ENCODE measurements at places on chromosomes 5 and 9.
A peak's percentile ranks its signal among the peaks of the same experiment; 100 is the strongest.

DNA sequence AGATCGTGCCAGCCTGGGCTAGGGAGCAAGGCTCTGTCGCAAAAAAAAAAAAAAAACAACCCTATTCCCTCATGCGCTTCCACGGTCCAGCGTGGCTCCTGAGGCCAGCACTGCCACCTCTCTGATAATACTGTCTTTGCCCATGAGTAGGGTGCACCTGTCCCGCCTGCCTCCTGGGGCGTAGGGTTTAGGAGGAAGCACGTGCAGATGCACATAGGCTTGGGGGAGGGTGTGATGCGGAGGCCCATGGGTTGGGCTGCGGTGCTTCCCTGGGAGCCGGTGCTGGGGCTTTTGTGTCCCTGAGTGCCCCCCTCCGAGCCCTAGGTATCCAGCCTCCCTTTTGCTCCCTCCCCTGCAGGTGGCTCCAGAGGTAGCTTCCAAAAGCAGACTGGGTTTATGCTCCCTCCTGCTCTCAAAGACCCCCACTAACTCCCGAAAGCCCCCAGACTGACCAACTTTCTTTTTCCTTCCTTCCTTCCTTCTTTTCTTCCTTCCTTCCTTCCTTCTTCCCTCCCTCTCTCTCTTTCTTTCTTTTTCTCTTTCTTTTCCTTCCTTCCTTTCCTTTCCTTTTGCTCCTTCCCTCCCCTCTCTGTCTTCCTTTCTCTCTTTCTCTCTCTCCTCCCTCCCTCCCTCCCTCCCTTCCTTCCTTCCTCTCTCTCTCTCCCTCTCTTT lies 12.8 kb downstream of the FGFR4 start:
- DNase-seq, result no peak

DNA sequence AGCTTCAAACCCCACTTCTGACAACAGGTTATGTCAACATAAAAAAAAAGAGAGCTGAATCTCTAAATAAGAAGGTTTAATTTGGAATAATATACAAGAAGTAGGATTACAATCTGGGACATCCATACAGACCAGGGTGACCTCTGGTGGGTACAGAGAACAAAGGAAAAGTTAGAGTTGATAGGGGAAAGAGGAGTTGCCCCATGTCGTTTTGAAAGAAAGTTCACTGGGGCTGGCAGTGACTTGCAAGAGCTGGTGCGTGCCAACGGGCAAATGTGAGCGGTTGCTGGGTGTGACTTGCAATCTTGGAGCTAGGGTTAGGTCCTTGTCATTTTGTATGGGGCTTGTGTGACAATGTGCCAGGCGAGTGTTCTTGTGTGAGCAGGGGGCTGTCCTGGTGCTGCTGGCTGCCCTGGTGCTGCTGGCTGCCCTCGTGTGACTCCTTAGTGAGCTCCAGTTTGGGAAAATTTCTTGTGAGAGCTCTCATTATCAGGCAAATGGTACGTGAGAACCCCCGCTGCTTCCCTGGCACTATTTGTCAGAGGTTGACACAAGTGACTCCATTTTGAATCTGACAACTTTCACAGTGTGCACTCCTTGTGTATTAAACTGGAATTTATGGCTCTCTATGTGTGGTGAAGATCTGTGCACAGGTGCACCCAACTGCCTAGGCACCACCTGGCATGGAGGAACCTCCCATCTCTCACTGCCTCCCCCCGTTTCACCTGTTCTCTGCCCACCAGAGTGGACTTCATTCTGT lies 69.8 kb downstream of the UBE2QL1 start:
- no peak for DNase-seq

DNA sequence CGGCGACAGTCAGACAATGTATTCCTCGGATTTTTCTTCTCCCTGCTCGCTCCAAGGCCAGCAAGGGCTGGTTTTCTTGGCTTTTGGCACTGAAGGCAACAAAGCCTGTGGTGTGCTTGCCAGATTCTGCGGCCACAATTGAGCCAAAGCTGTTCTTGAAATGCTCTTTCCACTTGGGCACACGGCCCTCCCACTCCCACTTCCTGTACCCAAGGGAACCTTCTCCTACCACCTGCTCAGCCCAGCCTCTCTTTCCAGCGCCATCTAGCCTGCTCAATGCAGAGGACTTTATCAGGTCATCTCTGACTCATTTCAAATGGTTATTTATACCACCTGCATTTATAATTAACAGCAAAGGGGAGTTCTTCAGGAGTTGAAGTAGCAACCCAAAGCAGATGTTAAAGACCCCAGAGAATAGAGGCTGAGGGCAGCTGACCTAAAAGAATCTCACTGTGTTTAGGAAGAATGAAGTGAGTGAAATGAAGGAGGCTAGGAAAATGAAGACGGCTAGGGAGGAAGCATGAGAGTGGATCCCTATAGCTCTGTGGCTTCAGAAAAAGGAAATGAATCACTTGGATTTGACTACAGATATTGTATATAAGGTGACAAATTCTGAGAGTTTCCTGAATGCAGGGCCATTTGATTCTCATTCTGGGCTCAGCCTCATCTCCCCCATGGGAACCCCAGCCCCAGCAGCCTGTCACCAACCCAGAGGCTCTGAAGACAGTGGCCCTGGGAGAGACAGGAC lies 439.0 kb downstream of the ENC1 start:
- peak; percentile 39 for DNase-seq

DNA sequence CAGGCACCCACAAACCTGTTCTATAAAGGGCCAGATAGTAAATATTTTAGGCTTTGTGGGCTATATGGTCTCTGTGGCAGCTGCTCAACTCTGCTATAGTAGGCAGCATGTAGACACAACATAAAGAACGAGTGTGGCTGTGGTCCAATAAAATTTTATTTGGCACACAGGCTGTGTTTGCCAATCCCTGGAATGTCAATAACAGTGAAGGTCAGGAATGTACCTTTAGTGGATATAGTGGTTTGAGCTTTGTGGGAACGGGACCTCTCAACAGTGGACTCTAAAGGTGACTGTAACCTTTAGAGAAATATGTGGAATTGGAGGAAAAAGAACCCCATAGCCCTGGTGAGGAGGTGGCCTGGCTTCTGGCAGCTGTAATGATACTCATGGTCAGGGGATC lies 145.2 kb downstream of the MAST4 start:
- DNase-seq, result no peak

GRCh38 chr9:137449931-137450538 lies 8.9 kb upstream of the ENTPD8 start:
- DNase-seq, result no peak

DNA sequence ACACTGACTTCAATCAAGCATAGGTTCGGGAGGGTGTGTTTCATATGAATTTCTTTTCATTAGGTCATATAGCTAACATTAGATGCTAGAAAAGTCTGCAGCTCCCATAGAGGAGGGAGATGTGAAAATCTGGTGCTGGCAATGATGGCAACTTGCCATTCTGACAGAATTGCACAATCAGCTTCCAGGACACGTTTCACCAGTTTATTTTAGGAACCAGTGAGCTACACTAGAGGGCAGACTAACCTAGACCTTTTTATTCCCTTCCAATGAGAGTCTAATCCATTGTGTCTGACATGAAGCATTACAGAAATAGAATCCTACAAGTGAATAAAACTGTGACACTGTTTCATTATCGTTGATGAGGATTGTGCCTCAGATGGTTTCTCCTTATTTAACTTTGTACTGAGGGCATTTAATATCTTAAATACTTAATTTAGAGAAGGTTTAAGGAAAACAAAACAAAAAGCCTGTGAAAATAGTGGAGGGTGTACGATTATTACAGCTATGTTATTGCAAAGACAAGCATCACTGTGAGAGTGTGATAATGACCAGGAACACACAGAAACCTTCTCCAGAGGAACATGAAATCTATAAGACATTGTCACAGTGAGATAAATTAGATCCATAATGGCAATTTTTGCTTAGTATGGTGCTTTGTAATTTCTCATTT lies 363.3 kb upstream of the RPS23 start:
- DNase-seq, result peak; percentile 89

GRCh38 chr5:42875785-42876374 lies 64.2 kb upstream of the SELENOP start:
- DNase-seq, result no peak

GRCh38 chr5:13566871-13567339 lies 377.6 kb downstream of the DNAH5 start:
- DNase-seq, result peak; percentile 97

DNA sequence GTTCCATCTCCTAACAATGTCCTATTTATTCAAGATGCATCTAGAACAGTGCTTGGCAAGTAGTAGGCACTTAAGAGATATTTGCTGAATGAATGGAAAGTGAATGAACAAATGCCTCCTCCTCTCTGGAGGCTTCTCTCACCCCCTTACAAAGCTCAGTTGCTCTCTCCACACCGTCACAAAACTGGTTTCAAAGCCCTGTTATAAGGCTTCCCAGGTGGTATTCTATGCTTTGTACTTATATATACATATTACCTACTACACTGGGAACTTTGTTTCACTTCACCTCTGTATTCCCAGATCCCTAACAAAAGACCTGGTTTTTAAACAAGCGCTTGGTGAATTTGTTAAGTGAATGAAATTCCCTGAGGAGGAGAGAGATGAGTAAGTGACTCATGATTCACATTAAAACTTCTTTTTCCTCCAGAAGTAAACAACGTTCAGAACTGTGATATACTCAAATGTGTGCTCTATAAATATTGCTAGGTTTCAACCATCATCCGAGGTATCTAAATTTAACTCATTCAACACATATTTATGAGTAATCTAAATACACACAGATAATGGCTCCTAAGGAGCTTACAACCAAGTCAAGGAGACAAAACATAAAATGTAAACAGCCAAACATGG lies 36.0 kb downstream of the DENND1A start:
- peak; percentile 14 for DNase-seq

- no peak for DNase-seq
Measured at GRCh38 chr5:111284825-111285224, 60.6 kb downstream of the CAMK4 start.

GRCh38 chr5:25393256-25393655 lies 748.5 kb upstream of the CDH10 start:
- DNase-seq, result no peak

- no peak for DNase-seq
Measured at GRCh38 chr5:126300293-126300692, 122.9 kb upstream of the GRAMD2B start.

GRCh38 chr5:167633931-167634341 lies 657.5 kb upstream of the WWC1 start:
- peak; percentile 90 for DNase-seq

GRCh38 chr5:74624501-74624900 lies 16.0 kb downstream of the ENC1 start:
- no peak for DNase-seq

- DNase-seq, result no peak
Measured at GRCh38 chr9:100287186-100287585, 65.6 kb downstream of the TEX10 start.

DNA sequence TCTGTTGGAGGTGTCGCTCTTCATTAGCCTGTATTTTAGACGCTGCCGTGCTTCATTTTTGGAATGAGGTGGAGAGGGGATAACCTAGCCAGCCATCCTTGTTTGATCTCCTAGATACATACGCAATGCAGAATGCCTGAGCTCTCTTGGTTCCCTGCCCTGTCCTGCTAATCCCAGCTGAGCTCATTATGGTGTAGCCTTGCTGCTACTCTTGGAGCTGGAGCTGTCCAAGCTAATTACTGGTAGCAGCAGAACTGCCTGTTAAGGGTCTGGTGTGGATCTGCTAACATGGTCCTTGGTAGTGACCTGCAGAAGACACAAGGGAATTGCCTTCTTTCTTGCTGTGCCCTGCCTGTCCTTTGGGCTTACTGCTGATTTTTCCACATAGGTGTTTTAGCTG lies 207.9 kb downstream of the CNTLN start:
- DNase-seq, result no peak

- peak; percentile 53 for DNase-seq
Measured at GRCh38 chr5:127447827-127448226, 69.6 kb upstream of the PRRC1 start.

DNA sequence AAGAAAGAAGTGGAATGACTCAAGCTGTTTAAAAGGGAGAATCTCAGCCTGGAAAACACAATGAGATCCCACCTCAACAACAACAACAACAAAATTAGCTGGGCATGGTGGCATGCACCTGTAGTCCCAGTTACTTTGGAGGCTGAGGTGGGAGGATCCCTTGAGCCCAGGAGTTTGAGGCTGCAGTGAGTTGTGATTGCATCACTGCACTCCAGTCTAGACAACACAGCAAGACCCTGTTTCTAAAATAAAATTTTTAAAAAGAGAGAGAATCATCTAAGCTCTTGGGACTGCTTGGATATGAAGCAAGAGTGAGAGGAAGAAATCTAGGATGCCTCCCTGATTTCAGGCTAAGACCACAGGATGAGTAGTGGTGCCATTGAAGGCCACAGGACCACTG lies 47.4 kb upstream of the KIF2A start:
- DNase-seq, result no peak

DNA sequence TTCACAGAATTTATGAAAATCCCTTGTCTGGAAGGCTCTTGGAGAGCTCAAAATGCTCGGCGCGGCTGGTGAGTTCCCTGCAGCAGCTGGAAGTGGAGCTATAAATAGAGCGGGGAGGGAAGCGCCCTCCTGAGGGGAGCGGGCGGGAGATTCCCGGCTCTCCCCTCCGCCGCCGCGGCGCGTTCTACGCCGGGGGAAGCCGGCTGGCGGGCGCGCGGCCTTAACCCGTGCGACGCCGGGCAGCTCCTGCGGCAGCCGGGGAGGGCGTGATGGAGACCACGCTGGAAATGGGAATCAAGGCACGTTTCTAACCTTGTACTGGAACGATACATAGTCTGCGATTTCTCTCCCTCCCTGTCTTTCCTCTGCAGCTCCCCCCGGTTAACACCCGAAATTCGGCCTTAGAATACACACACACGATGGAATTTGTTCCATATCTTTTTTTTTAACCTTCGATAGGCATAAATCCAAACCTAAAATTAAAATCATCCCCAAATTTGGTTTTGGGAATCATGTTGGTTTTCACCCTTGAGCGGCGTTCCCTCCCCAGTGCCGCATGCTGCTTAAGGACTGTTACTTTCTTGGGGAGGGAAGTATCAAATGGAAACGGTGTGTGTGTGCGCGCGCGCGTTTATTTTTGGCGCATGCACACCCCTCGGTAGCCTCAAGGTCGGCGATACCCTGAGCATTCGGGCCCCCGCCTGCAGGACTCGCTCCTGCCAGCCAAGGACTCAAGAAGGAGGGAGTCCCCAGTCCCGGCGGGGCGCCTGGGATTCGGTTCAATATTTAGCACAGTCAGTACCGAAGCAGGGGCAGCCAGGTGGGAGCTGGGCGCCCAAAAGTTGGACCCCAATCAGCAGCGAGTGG lies 306.3 kb upstream of the KCNN2 start:
- DNase-seq, result peak; percentile 68

- DNase-seq, result no peak
Measured at GRCh38 chr5:22678886-22679285, 174.3 kb downstream of the CDH12 start.

GRCh38 chr9:137488327-137488653 lies 29.2 kb upstream of the NSMF start:
- DNase-seq, result no peak

GRCh38 chr9:34379334-34380033 lies 2.8 kb upstream of the MYORG start:
- DNase-seq, result peak; percentile 65

- DNase-seq, result no peak
Measured at GRCh38 chr5:122713041-122713440, 61.8 kb upstream of the SNX2 start.
